ENCODE measurements at places on chromosomes 6 and 20.

DNA sequence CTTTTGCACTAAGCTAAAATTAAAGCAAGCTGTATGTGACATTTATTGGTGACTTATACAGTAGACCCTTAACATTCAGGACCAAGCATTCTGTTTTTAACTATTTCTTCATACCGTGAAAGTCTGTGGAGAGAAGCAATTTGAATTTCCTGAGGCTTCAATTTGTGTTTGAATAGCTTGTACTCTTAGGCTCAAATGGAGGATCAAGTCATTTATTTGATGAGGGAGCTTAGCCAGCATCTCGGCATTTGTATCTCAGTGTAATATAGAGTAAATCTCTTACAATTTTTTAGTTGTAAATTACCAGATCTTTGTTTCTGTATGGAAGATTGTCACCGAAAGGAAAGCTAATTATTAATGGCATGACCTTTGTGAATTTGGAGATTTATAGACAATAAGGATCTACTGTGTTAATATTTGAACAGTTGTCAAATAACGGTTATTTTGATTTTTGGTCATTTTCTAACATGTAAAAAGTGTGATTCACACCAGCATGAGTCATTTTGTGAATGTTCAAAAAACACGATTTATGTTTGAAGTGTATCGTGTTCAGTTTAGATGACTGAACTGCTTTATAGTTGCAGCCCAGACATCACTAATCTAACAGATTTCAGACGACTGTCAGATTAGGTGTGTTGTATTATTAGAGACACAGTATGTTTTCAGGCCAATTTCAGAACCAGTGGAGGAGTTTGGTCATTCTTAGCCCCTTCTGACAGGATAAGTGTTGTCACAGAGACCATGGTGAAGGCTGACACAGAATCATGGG is 332.9 kb downstream of the CDKAL1 start:
- DNase-seq: no peak

DNA sequence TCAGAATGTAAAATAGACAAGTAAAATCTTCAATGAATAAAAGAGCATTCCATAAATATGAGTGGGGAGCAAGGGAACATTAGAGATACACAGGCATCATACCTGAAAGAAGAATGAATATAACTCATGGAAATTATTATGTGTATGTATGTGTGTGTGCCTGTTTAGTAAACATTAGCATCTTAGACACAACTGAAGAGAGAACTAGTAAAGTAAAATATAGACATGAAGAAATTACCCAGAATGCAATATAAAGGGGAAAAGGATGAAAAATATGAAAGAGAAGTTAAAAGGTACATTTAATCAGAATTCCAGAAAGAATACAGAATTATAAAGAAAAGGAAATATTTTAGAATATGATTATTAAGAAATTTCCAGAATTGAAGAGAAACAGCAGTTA is 264.3 kb downstream of the KCNQ5 start:
- no peak for DNase-seq

- peak; percentile 99 for DNase-seq
Measured at GRCh38 chr6:41071923-41072835, at the start of gene OARD1. OARD1 (minus strand) TSS chr6:41072356; CDS start chr6:41071634, 722 bp downstream.

- no peak for DNase-seq
Measured at GRCh38 chr6:37641546-37641945, 56.1 kb downstream of the MDGA1 start.

GRCh38 chr6:139644821-139645220 is 270.4 kb upstream of the CITED2 start:
- DNase-seq: no peak

- DNase-seq: no peak
Measured at GRCh38 chr6:5744497-5744896, 262.2 kb downstream of the NRN1 start.

- no peak for DNase-seq
Measured at GRCh38 chr6:56802584-56802983, 152.3 kb upstream of the BEND6 start.

DNA sequence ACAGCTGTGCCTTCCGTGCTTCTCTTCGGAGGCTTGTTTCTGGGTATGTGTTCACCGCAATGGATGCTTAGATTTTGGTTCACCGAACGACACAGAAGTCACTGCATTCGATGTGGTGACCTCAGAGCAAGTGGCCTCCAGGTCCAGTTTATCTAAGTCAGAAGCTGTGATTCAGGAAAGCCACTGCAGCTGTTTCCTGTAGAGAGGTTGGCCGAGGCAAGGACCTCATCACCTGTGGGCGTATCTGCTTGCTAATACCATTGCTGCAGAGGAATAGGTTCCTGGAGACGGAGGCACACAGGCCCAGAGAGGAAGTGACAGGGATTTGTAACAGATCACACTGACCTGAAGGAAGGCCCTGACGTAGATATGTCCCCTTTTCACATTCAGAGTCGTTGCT is 82.7 kb downstream of the FARS2 start:
- no peak for DNase-seq

GRCh38 chr6:29663300-29664042 is 6.6 kb downstream of the MOG start:
- DNase-seq: no peak

GRCh38 chr6:157873735-157874344 is 50.8 kb downstream of the SNX9 start:
- DNase-seq: peak; percentile 75

DNA sequence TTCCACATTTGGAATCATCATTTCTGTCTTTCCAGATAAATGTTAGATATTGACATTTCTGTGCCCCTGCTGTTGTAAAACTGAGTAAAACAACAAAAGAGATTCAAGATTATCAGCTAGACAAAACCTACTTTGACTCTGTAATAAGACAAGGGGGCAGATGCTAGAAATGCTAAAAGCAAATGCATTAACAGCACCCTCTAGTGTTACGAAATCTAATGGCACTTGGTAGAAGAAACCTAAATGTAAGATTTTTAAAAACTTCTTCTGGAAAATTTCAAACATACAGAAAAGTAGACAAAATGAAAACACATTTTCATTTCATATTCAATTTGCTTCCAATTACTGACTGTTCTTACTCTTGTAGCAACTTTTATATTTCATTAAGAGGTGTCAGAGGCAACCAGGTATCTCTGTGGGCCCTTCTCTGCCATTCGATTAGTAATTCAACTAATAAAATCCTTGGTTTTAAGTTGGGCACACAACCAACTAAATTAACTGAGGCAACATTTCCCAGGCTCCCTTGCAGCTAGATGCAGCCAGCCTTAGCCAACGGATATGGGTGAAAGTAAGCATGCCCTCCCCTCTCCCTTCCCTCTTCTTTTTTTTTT is 45.0 kb downstream of the SLC23A2 start:
- DNase-seq: no peak

- DNase-seq: no peak
Measured at GRCh38 chr20:53622247-53623133, 28.9 kb upstream of the ZNF217 start.

- DNase-seq: no peak
Measured at GRCh38 chr6:79802657-79803300, 144.6 kb downstream of the ELOVL4 start.

All from stimulated activated CD4-positive, alpha-beta T cell treated with anti-CD3 and anti-CD28 coated beads, Interleukin-2, amount 100 ng/mL, for 4 hours (primary cell).